ENCODE measurements at places on chromosomes 12 and 14.

DNA sequence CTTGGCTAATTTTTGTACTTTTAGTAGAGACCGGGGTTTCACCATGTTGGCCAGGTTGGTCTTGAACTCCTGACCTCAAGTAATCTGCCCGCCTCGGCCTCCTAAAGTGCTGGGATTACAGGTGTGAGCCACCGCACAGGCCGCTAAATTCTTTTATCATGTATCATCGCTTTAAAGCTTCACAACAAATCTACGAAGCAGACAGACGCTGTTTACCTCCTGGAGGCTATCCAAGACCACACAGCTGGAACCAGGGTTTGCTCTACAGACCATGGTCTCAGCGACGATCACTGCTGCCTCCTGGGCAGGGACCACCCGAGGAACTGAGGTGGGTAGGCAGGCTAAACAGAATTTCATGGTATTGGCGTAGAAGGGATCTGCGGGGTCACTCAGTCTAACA lies 27.2 kb downstream of the KRT80 start:
- DNase-seq = no peak

GRCh38 chr14:91867316-91867988 lies at the start of gene TC2N:
Gene TC2N (minus strand): TSS chr14:91867536. CDS start chr14:91813769, 53,767 bp downstream.
- DNase-seq = no peak

- DNase-seq = peak; percentile 60
These were observed 5.8 kb upstream of the SLC48A1 start for GRCh38 chr12:47767216-47767724.

DNA sequence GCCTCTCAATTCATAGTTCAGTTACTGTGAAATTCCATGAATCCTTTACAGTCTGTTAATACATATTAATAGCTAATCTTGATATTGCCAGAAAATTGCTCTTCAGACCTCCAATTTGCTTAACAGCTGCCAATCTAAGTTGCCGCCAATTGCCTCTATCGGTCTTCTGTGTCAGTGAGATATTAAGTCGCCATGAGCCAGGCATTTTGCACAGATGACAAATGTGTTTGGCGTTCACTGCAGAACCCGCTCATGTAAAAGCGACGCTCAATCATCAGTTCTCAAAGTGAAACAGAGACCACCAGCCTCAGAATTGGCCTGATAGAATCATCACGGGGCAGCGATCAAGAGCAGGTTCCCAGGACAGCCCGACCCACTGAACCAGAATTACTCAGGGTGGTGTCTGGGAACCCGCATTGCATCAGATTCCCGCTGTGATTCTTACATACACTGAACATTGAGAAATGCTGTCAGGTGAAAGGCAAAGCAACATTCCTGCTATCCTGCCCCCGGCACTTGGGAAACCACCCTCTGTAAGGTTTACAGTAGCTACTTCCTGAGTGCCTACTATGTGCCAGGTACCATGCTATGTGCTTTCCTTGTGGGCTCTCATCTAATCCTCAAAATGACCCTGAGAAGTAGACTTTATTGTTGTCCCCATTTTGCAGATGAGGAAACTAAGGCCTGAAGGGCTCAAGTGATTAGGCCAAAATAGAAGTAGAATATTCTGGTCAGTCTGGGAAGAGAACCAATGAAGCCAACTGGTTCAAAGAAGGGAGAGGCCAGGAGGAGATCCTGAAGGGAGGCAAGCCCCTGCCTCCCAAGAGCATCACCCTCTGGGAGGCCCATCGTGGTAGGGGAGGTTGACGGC lies 216.4 kb downstream of the SLC41A2 start:
- no peak for DNase-seq

- peak; percentile 97 for DNase-seq
These were observed at the start of gene NDUFA12 for GRCh38 chr12:95003213-95003920. Gene NDUFA12 (minus strand): TSS chr12:95003697. CDS start chr12:95003680, 17 bp downstream.

DNA sequence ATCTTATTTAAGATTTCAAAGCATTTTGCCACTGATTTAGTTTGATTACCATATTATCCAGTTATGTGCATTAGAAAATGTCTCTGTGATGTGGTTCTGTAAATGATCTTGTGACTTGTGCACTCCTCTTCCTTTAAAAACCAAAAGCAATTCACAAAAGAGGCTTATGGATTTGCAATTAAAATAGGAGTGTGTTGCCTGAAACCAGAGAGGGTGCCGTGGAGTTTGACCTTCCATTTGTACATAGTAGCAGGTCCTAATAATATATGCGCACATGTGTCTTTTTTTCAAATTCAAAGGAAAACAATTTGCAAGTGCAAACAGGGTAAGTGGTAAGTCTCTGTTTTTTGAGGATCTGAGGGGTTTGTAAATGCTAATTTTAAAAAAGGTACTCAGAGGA lies 470.9 kb downstream of the VRK1 start:
- no peak for DNase-seq

GRCh38 chr12:101857043-101857558 lies 20.3 kb upstream of the DRAM1 start:
- no peak for DNase-seq

DNA sequence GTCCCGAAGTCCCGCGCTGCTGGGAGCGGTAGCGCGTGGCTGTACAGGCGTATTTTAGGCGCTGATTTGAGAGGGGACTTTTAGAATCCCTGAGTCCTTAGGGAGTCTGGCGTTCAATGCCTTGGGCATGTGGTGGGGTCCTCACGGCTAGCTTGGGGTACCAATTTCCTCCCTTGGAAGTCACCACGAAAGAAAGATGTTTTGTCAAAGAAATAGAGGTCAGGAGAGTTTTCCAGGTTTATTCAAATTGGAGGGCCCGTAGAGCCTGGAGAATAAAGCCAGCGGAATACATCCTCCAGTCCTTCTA lies 63.9 kb downstream of the KLHL28 start:
- DNase-seq = no peak

- no peak for DNase-seq
These were observed 35.7 kb upstream of the BEGAIN start for GRCh38 chr14:100622708-100623485.

DNA sequence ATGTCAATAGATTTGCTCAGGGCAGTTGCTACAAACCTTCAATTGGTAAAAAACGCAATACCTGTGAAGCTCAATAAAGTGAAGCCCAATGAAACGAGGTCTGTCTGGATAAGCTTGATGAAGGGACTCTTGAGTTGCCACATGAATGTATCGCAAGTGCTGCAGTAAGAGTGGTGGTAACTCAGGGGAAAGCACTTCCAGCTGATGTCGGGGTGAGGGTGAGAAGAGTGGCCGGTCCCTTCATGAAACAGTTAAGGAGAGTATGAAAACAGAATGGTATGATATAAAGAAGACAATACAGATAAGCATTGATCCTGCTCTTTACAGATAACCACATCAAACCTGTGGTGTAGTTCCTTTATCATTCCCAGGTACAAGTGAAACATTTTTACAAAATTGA lies 83.4 kb upstream of the EVL start:
- no peak for DNase-seq

DNA sequence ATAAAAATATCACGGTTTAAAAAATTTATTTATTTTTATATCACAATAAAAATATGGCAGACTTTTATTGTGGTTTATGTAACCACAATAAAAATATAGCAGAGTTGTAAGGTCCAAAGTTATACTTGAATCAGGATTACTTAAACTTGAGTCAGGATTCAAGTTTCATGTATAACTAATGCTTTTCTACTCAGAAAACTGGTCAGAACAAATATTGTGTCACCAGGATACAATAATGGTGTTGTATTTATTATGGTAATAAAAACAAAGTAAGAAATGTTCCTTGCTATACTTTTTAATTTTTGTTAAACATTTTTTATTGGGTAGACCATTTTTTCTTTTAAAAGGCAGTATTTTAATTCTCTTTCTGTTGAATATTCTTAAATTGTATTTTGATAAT lies 29.2 kb upstream of the EPS8 start:
- DNase-seq = no peak

- peak; percentile 50 for DNase-seq
These were observed 22.3 kb upstream of the TDRD9 start for GRCh38 chr14:103905842-103906456.

DNA sequence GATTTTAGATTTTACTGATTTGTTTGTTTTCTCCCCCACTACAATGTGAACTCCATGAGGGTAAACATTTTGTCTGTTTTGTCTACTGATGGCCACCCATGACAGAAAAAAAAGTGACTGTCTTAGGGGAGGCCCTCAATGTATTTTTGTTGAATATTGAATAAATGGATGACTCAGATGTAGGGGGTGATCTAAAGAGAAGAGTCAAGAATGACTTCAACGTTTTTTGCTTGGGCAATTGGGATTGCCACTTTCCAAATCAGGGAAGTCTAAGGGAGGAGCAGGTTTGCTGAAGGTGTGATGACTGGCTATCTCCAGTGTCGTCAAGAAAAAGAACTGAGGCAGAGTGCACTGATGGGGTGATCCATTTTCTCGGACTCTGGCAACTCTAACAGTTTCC lies 10.7 kb upstream of the PHC1 start:
- no peak for DNase-seq

DNA sequence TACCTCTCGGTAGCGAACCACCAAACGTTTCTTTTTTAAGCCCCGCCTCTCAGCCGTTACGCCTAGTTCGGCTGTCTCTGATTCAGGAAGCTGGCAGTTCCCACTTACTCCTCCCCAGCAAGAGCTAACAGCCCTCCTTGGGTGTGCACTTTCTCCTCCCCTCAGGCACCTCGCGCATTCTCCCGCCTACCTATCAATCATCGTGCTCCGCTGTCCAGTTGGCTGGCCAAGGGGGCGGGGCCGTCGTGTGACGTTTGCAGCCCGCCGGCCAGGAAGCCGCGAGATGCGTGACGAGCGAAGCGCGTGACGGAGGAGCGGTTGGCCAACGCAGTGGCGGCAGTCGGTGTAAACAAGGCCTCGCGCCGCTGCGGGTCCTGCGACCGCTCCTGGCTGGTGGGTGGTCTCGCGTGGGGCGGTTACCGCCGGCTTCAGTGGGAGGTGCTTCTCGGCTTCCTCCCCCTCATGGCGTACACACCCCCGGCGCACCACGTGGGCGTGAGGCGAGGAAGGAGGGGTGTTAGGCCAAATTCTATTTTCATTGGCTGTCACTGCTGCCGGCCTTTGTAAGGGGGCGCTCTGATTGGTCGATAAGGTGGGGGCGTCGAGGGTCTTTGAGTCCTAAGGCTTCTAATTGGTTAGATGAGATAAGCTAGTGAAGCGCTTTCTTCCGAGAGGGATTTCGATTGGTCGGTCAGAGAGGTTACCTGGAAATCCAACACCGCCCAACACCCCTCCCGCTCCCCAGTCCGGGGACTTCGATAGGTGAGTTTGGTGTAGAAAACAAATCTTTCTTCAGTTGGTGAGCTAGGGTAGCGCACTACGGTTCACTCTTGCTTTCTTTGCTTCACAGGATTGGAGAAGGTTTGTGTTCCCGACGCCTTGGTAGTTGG lies at the start of the genes DCAF11 and NRL:
TSS of gene DCAF11 (plus strand) at position 246 of the 890 bp plus-strand sequence. CDS start 818 bp downstream, outside the sequence.
TSS of gene NRL (minus strand) at position 418 of the 890 bp plus-strand sequence. CDS start 32,101 bp downstream, outside the sequence.
- peak; percentile 99 for DNase-seq

DNA sequence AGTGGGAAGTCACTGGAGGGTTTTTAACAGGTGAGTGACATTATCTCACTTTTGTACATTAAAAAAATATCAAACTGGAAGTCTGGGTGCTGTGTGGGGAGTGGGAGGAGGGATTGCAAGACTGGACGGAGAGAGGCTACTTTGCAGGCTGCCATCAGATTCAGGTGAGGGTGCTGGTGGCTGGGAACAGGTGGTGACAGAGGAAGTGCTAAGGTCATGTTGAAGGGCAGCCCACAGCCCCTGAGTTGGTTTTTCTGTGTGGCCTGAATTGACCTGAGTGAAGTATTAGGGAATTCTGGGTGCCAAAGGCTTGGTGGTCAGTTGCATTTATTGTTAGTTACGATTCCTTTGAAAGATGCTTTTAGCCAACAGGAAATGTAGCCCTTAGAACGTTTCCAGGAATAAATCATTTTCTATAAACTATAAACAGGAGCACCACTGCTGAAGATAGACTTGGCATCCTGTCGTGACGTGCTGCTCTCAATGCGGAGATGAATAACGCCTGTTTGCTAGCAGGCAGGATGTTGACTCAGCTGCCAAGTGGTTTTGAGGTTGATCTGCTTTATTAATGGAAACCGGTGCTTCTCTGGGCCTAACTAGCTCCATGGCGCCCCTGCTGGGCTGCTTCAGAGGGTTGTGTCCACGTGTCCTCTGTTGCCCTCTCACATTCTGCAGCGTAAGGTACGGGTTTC lies 707.5 kb upstream of the TMEM132C start:
- DNase-seq = peak; percentile 51

DNA sequence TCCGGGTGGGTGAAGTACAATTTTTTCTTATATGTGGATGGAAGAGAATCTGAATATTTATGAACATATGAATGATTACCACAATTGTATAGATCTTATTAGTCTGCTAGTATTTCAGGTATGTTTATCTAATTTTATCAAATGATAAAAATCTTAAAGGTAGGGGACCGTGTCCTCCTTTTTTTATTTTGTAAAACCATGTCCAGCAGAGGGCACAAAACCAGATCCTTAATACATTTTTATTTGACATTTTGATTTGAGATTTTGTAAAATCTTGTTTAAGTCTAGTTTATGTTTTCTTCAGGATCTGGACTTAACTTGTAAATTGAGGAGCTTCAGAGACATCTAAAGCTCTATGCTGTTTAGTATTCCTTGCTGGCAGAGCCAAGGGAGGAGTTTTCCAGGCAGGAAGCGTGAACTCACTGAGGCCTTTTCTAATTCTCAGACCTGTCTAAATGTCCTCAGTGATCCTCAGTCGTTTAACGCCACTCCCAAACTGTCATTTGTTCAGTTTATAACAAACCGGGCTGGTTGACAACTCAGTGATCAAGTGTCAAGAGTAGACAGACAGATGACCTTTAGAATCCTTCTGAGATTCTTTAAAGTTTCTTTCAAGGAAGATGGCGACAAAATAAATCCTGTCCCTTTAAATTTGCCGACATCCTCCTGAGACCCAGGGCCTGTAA lies 263.9 kb downstream of the KTN1 start:
- no peak for DNase-seq

- no peak for DNase-seq
These were observed 55.6 kb downstream of the LGMN start for GRCh38 chr14:92692822-92693226.
